ENCODE measurements at places on chromosomes 12 and 14. TPM values are rescaled to one million over a fixed set of nuclear protein-coding genes. Genes with fewer than 3 reads are reported as not detected.

- DNase-seq = peak; percentile 66
These were observed at the start of gene MAP3K12 for GRCh38 chr12:53499266-53500141. TSS of gene MAP3K12 (minus strand) at chr12:53499458. CDS start at chr12:53487391, 12,067 bp downstream.

Gene GNS
- total RNA-seq = 33.9 TPM

GRCh38 chr12:105220929-105221290 is 15.1 kb downstream of the APPL2 start:
- DNase-seq = no peak

DNA sequence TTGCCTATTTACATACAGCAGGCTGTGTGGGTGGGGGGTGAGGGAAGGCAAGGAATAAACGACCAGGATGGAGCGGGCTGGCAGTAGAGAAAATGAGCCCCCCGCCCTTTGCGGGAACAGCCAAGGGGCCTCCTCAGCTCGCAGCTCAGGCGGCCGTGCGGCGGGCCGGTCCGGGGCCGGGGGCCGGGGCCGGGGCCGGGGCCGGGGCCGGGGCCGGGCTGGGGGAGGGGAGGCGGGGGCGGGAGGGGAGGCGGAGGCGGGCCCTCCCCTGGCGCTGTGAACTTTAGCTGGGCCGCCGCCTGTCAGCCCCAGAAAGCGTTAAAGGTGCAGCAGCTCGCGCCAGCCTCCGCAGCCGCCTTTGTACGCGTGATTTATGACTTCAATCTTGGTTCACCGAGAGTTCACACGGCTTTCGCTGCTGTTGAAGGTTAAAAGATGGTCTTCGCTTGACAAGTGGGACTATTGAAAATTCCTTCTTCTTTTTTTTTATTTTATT is 28.8 kb downstream of the HOXC4 start:
- peak; percentile 18 for DNase-seq

DNA sequence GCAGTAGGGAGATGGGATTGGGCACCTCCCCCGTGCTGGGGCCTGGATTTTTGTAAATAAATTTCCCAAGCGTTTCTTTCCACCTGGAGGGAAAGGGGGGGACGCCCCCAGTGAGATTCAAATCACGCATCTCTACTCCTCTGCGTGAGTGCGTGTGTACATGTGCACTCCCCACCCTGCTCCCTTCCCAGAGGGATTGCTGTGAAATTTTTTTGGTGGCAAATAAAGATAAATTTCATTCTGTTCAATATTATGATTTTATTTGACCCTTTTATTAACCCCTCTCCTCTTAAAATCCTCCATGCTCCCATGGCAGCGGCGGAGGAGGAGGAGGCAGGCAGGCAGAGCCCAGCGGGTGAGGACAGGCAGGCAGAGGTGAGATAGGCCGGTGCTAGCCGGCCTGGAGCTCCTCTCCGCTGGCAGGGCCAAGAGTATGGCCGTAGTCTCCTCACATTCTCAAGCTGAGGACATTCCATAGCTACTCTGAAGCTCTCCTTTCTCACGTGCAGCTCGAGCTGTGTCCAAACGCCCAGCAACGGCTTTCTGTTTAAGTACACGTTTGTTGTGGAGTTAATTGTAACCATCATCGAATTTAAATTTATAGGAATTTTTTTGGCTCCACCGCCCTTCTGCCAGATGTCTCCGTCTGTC is 1.5 kb upstream of the HOTAIR start:
- no peak for DNase-seq

- no peak for DNase-seq
These were observed 1153.1 kb upstream of the USP15 start for GRCh38 chr12:61107118-61107517.

Gene GPRC5D
- not detected for total RNA-seq

Gene OR6C2
- not detected for total RNA-seq

GRCh38 chr14:90091393-90091792 is 29.6 kb downstream of the KCNK13 start:
- no peak for DNase-seq

GRCh38 chr14:47606566-47606965 is 68.8 kb downstream of the MDGA2 start:
- DNase-seq = no peak

Gene IKBIP
- 39.9 TPM for total RNA-seq

Gene CABP1
- total RNA-seq = 0.27 TPM

- no peak for DNase-seq
These were observed 28.4 kb downstream of the AREL1 start for GRCh38 chr14:74684434-74684833.

DNA sequence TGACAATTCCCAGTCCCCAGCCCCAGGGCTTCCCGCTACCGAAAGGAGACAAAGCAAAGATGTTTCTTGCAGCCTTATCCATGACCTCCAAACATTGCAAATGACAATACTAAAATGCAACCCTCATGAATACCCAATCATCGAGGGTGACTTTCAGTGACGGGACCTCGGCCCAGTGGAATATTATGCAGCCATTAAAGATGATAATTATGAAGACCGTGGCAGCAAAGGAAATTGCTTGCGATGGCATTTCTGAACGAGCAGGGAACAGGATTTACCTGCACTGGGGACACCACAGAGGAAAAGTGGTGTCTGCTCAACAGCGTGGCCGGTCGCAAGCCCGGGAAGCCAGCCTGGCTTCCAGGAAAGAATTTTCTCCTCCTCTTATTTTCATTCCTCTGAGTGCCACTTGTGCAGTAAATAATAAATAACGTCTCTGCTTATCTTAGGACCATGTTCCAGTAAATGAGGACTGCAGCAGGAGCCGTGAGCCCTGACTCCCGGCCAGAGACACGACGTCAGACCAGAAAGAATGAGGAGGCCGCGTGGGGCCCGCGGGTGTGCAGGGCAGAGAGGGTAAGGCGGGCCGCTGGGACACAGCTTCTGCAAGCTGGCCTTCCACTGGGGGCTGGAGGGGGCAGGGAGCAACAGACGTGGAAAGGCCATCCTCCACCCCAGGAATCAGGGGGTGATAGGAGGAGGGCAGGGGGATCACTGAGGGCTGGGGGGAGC is 6.6 kb downstream of the C14orf180 start:
- no peak for DNase-seq

DNA sequence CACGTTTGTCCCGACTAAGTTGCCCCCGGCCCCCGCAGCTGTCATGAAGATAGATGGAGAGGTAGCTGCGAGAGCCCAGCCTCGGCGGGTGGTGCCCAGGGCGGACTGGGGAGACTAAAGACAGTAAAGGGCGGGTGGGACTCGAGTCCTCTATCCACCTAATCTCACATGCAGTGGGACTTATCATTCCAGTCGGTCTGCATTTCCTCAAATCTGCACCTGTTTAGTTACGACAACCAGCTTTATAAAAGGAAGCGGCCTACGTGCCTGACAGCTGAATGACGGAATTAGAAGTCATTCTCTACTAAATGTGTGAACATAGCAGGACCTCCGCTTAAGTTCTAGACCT is 109.8 kb upstream of the EGLN3 start:
- DNase-seq = no peak

Gene MRPS35
- 54.0 TPM for total RNA-seq

Gene IL26
- total RNA-seq = 0.30 TPM

DNA sequence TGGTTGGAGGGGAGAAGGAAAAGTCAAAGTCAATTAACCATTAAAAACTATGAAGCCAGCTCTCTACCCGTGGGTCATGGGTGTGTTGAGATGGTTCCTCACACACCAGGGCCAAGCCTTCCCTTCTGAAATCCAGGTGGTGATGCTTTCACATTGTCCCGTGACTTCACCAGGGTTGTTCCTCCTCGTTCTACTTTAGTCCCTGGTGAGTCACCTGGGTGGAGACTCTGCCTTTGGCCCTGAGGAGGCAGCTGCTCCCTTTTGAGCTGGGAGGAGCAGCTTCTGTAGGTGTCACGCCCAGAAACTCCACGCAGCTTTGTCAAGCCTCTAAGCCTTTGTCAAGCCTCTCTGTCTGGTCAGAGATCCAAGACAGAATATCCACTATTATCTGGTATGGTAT is 348.3 kb downstream of the BMP4 start:
- no peak for DNase-seq

Gene MUCL1
- total RNA-seq = not detected

Gene PPP4R4
- 1.2 TPM for total RNA-seq

GRCh38 chr14:74841230-74842207 is 34.4 kb downstream of the PROX2 start:
- DNase-seq = no peak

- no peak for DNase-seq
These were observed 12.7 kb downstream of the RFC5 start for GRCh38 chr12:118029166-118029565.

Gene KRT80
- total RNA-seq = not detected

DNA sequence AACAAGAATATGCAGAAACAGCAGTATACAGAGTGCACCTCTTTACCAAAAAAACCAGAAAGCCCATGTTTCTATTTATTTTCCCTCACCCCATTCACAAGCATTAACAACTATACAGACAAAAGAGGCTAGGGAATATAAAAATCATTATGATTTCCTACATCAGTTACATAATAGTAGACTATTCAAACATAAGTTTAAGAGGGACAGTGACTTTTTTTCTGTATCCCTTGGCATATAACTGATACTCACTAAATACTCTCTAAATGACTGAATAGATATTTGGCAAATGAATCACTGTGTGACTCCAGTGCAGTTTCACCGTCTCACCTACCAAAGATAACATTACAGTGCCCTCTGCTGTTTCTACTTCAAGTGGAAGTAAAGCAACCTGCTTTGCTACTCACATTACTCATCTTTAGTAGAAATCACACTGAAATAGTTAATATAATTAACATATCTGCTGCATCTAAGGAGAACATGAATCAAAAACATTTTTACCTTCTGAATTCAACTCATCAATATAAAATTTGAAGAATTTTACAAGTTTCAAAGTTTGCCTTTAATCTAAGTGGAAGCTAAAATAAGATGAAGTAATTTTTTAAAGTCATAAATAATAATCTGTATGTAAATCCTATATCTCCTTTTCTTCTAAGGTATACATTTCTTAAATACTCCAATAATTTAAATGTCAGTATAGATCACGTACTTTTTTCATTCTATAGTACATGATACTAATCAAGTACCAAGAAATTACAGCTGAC is 103.8 kb downstream of the OSBPL8 start:
- DNase-seq = no peak

Gene PKP2
- total RNA-seq = 0.11 TPM

DNA sequence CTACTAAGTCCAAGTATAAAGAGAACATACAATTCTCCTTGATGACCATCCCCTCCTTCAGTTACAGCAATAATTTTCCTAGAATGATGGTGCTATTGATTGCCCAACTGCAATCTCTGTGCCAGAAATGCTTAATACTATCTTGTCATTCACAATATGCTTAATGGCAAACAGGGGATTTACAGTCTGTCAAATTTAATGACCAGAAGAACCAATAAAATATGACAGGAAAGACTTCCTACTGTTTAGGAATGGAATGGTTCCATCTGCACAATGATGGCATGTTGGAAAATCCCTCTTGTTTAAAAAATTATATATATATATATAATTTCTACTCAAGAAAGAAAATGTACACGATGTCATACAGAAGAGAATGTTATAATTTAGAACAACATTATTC is 623.2 kb downstream of the CCER1 start:
- DNase-seq = no peak

Gene NOC4L
- total RNA-seq = 39.8 TPM

DNA sequence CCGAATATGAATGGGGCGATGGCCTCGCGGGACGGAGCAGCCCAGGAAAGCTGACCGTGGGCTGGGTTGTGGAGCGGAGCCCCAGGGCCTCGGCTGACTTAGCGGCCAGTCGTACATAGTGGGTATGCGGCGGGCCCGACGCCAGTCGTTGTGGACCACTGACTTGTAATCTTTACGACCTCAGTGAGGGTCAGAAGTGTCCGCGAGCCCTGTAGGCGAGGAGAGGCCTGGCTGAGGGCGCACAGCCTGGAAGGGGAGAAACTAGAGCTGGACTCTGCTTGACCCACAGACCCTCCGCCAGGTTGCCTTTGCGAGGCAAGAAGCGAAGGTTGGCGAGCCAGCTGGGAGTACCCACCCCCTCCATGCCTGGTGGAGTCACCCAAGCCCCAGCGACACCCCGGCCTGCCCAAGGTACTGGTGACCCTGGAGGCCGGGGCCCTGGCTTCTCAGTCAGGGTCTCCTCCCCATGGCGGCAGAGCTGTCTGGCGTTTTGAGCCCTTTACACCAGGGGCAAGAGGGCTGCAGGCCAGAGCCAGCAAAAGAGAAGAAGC is 15.6 kb upstream of the DYNC1H1 start:
- DNase-seq = no peak

Gene DBX2
- total RNA-seq = not detected

- no peak for DNase-seq
These were observed 203.6 kb downstream of the NOVA1 start for GRCh38 chr14:26394150-26394810.

GRCh38 chr12:31989571-31990362 is 30.6 kb downstream of the RESF1 start:
- DNase-seq = no peak

Gene KCNK13
- total RNA-seq = 0.18 TPM

DNA sequence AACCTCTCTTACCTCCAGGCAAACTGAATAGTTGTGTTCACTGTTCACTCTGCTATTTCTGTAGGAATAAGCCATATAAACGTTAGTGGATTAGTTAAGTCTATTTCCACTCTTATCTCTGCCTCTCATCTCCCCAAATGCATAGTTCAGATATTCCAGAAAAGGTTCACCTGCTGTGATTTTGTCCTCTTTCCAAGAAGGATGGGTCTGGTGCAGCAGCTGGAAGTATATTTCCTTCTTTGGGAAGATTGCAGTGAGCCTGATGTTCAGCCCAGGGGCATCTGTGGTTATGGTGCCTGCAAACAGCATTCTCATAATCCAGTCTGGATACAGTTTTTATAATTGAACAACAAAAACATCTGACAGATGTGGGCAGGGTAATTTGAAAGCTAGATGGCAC is 97.7 kb downstream of the TPH2 start:
- no peak for DNase-seq

DNA sequence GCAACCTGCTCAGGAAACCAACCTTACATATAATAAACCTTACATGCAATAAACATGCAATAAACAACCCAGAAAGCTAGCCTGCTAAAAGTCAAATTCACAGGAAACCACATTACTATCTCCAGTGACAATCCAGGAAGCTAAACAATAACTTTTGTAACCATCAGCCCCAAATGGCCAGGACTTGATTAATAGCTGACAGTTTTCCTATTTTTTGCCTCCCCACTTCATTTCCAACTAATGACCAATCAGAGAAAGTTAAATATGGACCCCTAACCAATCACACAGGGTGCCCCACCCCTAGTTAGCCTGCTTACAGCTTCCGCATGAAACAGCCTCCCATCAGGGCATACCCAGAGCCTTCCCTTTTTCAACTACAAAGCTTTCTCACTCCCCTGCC is 152.2 kb upstream of the LMNTD1 start:
- DNase-seq = no peak

Measured in activated T-helper 2 cell treated with anti-CD3 and anti-CD28 coated beads, Interferon-gamma antibody, Interleukin-2, Interleukin-4, amounts not matched to agents 10 μg/mL and 5 μg/mL and 100 μg/mL, durations not matched to agents 14 hours and 24 hours and 36 hours (primary cell).